ENCODE measurements at places on chromosomes 2 and 18.
A peak's percentile ranks its signal among the peaks of the same experiment; 100 is the strongest.

DNA sequence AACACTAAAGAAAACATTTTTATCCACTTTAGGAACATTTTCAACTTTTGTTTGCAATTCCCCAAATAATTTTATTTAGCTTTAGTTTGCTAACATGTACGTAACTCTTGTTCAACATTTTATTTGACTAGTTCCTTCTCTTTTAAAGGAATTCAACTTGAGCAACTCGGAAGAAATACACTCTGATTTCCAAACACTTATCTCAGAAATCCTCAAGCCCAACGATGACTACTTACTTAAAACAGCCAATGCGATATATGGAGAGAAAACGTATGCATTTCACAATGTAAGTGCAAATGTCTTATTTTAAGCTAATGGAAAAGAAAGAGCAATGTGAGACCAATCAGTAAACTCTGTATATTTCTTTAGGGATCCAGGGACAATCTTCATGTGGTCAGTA is 10.1 kb downstream of the SERPINB10 start:
- DNase-seq = no peak

DNA sequence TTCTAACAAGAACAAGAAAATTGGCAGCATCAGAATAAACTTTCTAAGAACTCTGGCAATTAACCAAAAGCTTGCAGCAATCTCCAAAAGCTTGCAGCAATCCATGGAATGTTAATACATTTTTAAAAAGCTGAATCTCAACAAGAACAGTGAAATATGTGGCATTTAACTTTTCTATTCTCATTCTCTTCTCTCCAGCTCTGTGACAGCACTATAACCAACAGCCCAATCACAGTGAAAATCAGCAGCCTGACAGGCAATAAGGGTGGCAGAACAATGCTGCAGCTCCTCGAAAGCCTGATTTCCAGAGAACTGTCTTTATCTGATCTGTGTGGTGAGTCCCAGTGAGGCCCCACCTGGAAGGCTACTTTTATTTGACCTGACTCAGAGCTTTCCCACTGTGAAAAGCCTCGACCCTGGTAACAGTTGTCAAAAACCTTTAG is 60.0 kb downstream of the TMEM131 start:
- DNase-seq = no peak

GRCh38 chr2:98158305-98158704 is 71.3 kb downstream of the VWA3B start:
- no peak for DNase-seq

DNA sequence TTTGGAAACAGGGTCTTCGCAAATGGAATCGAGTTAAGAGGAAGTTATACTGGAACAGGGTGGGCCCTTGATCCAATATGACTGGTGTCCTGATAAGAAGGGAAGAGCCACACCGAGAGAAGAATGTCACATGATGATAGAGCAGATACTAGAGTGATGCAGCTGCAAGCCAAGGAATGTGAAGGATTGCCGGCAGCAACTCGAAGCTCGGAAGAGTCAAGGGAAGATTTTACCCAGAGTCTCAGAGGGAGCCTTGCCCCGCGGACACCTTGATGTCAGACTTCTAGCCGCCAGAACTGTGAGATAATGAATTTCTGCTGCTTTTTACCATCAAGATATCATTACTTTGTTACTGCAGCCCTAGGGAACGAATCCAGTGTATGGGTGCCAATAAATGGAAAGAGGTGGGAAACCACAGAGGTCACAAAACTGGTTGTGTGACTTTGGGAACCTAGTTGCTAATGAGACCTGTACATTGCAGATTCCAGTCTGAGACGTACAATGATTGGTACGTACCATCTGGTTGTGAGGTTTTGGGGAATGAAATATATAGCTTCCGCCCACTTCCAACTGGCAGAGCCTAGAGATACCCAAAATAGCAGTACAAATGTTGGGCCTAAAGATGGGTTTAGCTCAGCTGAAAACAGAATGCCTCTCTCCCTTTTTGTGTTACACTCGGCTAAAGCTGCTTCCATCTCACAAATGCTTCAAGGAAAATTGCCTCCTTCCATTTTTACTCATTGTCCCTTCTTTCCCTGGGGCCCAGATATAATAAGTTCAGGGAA is 28.6 kb upstream of the VWA3B start:
- DNase-seq = no peak

GRCh38 chr18:48356909-48357631 is 52.1 kb downstream of the ZBTB7C start:
- no peak for DNase-seq

DNA sequence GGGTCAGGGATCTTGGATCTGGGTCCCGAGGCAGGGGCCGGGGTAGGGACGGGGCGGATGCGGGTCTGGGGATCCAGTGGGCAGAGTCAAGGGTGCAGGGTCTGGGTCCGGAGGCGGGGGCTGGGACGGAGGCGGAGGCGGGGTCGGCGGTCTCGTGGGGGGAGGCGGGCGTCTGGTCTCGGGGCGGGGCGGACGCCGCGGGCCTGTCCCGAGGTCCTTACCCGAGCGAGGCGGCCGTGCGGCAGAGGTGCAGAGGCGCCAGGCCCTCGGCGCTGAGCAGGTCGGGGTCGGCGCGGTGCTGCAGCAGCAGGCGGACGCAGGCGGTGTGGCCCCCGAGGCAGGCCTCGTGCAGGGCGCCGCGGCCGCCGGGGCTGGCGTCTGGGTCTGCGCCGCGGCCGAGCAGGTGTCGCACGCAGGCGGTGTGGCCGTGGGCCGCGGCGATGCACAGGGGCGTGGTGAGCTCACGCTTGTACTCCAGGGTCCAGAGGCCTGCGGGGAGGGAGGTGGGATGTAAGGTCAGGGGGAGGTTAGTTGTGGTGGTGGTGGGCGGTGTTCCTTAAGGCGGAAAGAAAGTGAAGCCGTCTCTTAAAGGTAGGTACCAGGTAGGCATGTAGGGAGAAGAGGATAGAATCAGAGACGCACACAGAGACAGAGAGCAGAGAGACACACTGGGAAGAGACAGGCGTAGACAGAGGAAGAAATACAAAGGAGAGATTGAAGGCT is 26.6 kb downstream of the ASB18 start:
- DNase-seq = no peak

- no peak for DNase-seq
Observed at GRCh38 chr2:241209271-241209670, 20.8 kb downstream of the ANO7 start.

DNA sequence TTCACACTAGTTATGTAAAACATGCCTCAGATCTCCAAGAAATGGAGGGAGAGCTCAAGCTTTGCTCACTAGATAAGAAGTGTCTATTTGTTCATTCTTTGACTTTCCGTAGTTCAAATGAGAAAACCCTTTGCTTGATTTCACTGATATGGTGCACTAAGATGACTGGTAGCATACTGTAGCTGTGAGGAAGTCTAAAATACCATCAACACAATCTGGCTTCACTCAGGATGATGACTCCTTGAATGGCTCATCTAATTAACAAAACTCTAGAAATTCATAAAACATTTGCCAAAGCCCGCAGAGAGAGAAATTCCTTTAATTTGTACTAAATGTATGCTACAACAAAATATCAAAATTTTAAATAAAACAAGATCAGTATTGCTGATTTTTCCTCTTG is 152.8 kb upstream of the STK17B start:
- DNase-seq = no peak

GRCh38 chr2:236686561-236686960 is 116.9 kb downstream of the ACKR3 start:
- DNase-seq = no peak

- DNase-seq = no peak
Observed at GRCh38 chr18:4283746-4284291, 171.3 kb downstream of the DLGAP1 start.

DNA sequence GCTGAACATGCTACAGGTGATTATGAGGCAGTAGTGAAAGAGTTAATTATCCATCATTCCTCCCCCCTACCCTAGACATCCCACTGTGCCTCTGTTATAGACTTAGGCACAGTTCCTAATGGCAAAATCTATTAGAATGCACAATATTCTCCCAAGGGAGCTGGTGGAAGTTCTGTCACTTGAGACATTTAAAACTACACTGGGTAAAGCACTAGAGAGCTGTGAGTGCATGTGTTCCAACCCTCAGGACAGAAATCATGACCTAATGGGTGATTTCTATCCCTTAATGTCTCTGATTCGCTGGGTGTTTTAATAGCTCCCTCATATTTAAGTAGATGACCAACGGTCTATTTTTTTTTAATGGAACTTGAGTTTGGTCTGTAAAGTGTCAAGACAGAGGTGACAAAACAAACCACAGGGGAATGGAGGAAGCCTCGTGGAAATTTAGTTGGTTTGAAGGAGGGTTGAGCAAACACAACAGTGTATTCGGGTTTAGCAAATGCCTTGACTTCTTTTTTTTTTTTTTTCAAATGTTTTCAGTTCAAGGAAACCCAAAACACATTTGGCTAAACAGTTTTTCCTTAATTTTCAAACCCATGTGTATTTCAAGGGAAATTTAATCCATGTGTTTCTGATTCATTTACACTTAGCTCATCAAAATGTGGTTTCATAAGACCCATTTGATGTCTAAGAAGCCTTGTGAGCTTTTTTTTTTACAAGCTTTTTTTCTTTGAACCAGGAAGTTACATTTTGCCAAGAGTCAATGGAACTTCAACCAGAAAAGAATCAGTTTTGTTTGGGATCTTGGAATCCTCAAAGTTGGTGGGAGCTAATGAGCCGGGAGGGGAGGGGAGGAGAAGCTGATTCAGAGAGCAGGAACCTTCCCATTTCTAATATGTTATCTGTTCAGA is 665.1 kb upstream of the ZEB2 start:
- no peak for DNase-seq

DNA sequence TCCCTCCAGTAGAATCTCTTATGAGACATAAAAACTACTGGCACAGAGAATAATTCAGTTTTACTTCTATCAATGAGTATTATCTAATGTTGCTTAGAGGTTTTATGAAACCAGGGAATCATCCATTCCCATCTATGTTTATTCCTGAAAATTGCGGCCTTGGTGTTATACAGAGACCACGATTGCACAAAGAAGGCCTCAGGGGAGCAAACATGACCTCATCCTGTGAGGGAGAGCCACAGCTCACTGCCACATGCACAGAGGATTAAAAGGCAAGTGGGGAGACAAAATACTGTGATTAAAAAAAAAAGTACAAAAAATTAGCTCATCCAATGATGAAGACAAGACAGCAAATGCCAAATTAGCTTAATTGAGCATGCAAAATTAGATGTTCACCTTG is 111.8 kb upstream of the SLC35G4 start:
- DNase-seq = peak; percentile 1

- no peak for DNase-seq
Observed at GRCh38 chr2:223314811-223315210, 262.8 kb downstream of the KCNE4 start.

GRCh38 chr18:13131283-13131682 is 87.3 kb upstream of the LDLRAD4 start:
- DNase-seq = no peak

DNA sequence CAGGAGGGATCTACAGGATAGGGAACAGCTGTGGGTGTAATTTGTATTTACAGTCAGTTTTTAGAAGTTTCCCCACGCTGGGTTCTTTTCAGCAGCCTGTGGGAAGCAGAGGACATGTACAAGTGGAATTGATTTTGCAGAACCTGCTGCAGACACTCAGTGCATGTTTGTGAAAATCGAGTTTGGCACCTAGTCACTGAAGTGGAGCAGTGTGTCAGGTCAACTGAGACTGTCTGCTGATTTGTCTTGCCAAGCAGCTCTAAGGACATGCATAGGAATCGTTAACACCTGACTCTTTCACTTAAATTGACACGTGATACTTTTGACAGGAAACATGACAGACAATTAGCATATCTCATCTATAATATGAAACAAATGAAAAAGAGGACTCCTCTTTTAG is 416.6 kb downstream of the TMX3 start:
- DNase-seq = no peak

DNA sequence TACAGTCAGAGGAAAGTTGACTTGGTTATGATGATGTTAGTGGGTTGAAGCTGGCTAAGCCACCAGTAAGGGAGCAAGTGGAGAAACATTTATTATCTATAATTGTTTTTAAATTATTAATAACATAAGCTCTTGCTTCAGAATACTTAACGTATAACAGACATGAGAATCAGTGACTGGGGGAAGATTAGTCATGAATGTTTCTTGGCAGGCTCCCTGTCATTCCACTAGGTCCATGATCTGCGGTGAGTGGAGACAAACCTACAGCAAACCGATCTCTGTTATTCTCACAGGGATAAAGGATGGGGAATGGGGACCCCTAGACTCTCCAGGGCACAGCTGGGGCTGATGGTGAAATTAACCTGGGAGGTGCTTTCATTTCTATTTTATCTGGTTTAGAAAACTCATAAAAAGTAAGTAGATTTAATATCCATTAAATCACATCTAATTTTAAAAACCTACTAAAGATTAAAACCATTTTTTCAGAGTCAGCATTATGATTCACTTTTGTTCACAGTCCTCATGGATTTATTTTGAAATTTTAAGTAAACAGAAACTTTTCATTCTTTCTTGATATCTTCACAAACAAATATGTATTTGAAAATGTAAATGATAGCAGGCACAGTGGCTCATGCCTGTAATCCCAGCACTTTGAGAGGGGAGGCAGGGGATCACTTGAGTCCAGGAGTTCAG is 420.3 kb downstream of the PTPRM start:
- no peak for DNase-seq

GRCh38 chr2:56648802-56649201 is 465.0 kb downstream of the CCDC85A start:
- DNase-seq = no peak

DNA sequence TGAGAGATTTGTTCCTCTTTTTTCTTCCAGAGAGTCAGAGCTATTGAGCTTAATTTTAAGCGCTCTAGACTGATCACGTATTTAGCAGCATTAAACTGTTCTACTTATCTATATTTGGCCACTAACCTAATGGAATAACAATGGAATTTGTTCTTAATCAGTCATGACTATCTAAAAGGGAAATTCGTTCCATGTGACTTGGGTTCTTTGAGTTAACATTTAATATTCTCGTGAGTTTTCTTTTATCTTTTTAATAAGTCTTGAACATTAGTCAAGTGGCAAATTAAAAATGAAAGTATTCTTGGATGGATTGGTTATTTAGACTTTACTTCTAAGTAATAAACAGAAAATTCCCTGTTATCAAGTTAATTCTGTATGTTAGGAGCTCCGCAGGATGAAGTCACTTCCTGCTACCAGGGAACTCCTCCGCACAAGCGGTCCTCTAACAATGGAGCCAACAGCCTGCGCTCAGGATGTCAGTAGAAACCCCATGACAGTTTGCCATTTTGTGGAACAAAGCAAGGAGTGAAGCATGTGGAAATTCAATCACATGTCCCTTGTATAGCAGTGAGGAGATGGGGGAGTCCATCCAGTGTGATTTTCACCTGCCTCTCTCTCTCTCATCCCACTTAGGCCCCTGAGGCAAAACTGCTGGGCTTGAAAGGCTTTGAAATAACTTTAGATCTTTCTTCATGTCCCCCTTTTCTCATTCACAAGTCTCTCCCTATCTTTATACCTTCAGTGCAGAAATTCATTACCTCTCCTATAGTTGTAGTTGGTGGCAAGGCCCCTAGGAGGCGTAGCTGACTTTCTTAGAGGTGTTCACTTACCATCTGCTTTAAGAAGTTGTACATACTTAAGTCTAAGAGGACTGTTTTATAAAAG is 138.1 kb downstream of the WDR7 start:
- DNase-seq = no peak

DNA sequence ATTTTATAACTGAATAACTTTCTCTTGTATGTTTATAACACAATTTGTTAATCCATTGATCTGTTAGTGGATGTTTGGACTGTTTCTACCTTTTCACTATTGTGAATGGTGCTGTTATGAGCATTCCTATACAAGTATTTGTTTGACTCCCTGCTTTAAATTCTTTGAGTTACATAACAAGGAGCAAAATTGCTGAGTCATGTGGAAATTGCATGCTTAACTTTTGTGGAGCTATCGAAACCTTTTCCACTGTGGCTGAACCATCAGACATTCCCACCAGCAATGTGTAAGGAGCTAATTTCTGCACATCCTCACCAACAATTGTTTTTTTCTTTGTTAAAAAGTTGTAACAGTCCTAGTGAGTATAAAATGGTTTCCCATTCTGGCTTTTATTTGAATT is 415.5 kb downstream of the CBLN2 start:
- DNase-seq = no peak

All from GOT3 (cell line).